ENCODE measurements at places on chromosomes 13 and 19.

DNA sequence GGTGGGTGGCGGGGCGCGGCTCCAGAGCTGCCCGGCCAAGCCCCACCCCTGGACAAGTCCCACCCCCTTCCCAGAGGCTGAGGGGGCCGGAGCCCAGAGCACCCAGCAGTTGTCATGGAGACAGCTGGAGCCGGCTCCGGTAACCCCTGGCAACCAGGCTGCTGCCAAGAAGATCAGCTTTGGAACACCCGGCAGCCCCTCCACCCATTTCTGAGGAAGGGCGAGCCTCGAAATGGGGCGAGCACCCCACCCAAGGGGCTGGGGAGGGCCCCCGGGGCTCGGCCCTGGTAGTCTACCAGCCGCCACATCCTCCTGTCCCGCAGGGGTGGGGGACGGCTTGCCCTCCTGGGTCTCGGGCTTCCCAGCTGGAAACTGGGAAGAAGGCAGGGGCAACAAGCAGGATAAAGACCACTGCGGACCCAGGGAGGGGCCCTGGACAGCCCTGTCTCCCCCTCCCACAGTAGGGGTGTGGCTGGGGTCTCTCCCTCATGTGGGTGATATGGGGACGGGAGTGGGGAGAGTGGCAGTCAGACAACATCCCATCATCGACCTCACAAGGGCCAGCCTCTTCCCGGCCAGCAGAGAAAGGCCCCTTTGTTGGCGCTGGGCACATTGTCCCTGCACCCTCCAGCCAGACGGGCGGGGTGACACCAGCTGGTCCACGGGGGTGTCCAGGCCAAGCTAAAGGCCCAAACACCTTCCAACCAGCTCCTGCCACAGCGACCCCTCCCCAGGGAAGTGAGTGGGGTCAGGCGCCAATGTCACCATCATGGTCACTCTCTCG is 1.5 kb downstream of the CERS1 start:
- DNase-seq = peak; percentile 29

- no peak for DNase-seq
Measured at GRCh38 chr13:74644229-74644628, 510.0 kb upstream of the KLF12 start.

- DNase-seq = no peak
Measured at GRCh38 chr19:41862445-41862986, 2.5 kb downstream of the RPS19 start.

GRCh38 chr19:12759686-12760085 is 8.1 kb downstream of the BEST2 start:
- DNase-seq = no peak

DNA sequence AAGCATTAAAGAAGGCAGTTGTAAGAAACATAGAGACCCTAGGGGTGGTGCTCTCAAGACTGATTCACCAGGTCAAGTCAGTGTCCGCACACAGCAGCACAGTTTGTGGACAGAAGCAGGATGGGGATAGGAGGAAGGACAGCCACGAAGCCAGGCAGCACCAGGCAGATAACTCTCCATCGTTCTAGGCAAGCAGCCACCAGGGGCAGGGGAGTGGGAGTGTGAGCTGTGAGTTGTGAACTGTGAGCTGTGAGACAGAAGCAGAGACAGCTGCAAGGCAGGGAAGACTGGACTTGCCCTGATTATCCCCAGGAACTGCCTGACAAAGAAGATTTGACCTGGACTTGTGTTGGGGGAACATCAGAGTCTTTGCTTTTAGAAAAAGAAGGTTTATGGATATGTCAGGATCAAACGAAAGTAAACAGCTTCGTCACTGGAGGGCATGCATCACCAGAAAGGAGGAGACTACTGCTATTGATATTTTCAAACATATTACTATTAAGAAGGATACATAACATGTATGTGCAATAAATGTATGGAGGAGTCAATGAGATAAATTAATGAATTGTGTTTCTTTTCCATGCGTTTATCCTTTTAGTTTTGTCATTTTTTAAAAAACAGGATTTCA is 286.1 kb downstream of the IRS2 start:
- no peak for DNase-seq

DNA sequence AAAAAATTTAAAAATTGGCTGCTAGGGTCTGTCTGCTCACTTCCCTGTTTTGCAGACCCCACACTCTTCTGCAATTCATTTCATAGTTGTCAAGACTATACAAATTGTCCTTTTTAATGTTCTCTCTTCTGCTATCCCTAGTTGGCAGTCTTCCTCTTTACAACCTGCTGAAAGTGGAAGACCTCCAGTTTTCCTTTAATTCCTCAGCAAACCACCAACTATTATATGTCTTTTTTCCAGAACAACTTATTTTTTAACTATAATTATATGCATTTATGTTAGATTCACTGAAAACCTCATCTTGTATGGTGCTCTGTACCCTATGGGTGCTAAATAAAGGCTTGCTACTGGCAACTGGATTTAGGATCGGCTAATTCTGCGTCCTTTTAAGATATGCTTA is 1.1 kb upstream of the PHF11 start:
- DNase-seq = no peak

DNA sequence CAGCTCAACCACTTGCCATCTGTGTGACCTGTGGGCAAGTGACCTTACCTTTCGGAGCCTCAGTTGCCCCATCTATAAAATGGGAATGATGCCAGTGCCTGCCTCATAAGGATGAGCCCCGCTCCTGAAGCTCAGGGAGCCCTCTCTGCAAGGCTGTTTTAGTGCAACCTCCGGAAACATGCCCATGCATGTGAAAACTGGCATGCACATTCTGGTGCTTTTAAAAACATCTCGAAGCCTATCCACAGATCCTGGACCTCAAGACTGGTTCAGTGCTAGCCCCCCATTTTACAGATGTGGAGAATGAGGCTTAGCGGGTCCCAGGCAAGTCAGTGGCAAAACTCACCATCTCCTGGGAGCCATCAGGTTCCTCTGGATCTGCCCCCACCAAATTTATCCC is 5.6 kb downstream of the CADM4 start:
- DNase-seq = no peak

GRCh38 chr13:28318496-28318895 is 176.4 kb downstream of the FLT1 start:
- DNase-seq = peak; percentile 17

DNA sequence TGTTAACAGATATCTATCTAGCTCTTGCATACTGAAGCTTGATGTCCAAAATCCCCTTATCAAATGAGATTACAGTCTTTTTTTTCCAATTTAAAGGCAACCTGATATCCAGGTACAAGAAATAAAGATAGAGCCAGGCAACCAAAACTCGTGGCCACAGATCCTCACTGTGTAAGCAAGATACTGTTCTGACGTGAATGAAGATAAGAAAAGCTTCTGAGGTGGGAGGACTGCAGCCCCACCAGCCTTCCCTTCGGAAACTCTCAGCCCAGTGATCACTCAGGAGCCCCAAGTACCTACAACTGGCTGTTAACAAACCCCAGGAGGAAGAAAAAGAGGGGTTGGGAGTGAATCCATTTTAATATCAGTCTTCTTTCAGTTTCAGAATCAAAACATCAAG is 191.6 kb downstream of the EFNB2 start:
- DNase-seq = no peak

- peak; percentile 62 for DNase-seq
Measured at GRCh38 chr19:41225238-41226052, 6.4 kb downstream of the AXL start.

- DNase-seq = no peak
Measured at GRCh38 chr19:19416280-19416679, 10.8 kb downstream of the GATAD2A start.

DNA sequence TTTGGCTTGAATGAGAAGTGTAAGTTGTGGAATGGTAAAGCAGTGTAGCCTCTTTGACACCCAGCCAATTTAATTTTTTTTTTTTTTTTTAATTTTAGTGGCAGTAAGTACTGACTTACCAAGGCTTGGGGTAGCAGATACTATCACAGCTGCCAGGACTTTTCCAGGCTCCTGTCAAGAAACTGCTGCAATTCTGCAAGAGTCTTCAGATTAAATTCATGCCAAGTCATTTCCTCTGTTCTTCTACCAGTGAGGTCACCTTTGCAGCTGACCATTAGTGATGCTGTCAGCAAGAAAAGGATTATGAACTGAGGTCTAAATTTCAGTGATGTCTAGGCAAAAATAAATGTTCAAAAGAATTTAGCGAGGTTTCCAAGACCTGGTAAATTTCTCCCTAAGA is 91.2 kb downstream of the GGACT start:
- DNase-seq = no peak

- no peak for DNase-seq
Measured at GRCh38 chr13:87147076-87147475, 524.1 kb upstream of the SLITRK5 start.

DNA sequence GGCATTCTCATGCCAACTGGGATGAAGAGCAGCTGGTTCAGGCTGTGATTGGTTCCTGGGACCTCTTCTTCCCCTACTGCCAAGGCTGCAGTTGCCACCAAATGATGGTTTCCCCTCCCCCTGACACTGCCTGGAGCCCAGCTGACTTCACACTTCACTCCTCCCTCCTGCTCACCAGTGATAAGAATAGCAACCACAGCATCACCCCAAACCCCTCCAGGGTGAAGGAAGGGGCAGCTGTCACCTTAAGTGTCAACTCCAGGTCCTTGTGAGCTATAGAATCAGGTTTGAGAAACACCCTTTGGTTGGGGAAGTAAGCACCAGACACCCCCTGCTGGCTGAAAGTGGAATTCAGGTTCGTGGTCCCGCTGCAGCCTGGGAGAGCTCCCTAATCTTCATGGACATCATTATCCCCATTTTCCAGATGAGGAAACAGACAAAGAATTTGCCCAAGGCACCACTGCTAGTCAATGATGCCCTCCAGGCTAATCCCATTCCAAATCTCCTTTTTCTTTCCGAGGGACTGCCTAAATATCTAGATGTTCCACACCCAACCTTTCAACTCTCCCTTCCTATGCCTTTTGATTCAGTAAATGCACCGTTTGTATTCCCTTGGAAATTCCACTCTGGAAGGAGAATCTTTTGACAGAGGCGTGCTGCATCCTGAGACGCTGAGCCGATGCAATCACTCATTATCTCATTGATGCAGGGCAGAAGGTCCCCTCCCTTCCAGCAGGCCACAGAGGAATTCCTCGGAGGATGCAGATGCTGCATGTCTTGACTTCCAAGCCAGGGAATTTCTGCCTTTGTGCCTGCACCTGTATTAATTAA is 50.6 kb upstream of the UQCRFS1 start:
- DNase-seq = peak; percentile 29

- no peak for DNase-seq
Measured at GRCh38 chr19:8243146-8243545, 34.0 kb downstream of the CERS4 start.

GRCh38 chr19:55250262-55251036 is 8.4 kb downstream of the PPP6R1 start:
- no peak for DNase-seq

- no peak for DNase-seq
Measured at GRCh38 chr13:46660416-46660815, 107.4 kb downstream of the LRCH1 start.

DNA sequence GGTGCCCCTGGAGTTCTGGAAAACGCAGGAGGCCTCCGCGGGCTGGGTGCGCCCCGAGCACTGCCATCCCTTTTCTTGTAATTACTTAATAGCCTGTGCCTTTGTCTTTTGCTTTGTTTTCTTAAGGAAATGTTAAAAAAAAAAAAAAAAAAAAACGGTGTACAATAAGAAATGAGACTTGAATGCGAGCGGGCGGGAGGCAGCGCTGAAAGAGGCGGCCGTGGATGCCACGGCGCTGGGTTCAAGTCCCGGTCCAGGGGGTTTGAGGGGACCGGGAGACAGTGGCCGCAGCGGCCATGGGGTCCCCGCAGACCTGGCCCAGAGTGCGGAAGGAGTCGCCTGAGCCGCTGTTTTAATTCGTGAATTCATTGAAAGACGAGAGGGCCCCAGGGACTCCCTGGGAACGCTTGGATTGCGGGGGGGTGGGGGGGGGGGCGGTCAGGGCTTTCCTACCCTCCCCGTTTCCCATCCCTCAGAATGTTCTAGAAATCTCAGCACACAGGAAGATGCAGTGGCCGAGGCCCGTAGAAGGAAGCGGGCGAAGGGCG is 349.2 kb upstream of the ARGLU1 start:
- peak; percentile 17 for DNase-seq

- peak; percentile 77 for DNase-seq
Measured at GRCh38 chr19:55086730-55087541, 11.3 kb downstream of the EPS8L1 start.

DNA sequence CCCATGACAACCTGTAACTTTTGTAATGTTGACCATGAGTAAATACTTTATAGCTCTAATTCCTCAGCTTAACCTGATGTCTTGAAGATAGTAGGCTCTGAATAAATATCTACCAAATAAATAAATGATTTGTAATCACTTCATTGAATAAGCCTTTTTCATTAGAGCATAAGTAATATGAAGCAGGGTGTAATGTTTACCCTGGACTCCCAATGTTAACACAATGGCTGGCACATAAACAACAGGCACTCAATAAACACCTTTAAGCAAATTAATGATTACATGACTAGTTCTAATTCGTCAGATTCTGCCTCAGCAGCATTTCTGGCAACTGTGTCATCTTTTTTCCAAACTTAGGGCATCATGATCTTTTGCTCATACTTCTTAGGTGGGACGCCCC is 396.3 kb downstream of the LIG4 start:
- no peak for DNase-seq

GRCh38 chr13:21594715-21595545 is 9.0 kb downstream of the MICU2 start:
- DNase-seq = no peak

DNA sequence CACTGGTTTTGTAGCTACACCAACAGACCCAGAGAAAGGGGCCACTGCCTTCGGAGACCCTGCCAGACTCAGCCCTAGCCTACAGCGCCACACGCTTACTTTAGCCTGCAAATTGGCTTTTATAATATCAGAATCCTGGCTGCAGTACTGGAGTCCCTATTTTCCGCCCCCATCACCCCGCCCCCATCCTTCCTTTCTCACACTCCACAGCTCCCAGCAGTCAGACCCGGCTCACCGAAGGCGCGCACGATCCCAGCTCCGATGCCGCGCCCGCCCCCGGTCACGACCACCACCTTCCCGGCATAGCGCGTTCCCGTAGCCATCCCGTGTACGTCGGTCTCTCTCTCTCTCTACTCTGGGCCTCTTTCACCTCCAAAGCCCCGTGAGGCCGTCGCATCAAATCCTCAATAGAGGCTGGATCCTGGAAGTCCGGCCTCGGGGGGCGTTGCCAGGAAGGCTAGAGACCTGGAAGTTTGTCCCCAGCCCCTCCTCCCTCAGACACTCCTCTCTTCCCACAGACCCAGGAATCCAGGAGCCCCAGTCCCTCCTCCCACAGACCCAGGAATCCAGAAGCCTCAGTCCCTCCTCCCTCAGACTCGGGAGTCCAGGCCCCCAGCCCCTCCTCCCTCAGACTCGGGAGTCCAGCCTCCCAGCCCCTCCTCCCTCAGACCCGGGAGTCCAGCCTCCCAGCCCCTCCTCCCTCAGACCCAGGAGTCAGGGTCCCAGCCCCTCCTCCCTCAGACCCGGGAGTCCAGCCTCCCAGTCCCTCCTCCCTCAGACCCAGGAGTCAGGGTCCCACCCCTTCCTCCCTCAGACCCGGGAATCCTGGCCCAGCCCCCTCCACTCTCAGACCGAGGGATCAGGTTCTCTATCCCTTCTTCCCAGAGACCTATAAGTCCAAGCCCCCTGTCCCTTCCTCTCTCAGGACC is at the start of gene HSD17B14:
TSS of gene HSD17B14 (minus strand) at position 403 of the 929 bp plus-strand sequence. CDS start at position 323, 80 bp downstream.
- DNase-seq = peak; percentile 43

All from large intestine (tissue), 12 donors.